DND-41 (cell line): ENCODE measurements at places on chromosomes 2 and 18.
A peak's percentile ranks its signal among the peaks of the same experiment; 100 is the strongest.

DNA sequence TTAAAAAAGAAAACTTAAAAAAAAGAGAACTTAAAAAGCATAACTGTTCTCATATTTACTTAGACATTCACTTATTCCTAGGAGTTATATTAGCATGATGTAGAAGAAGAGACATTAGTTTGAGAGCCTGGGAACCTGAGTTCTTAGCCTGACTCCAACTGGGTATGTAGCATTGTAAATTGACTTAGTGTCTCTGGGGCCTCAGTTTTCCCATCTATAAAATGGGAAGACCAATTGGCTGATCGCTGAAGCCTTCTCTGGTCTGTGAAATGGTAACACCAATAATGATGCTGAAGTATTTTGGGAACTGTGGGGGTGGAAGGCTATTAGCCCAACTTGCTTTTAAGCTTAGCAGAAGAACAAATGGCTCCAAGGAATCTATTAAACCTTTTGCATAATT, 55.9 kb downstream of the CABLES1 start:
- no peak for DNase-seq

DNA sequence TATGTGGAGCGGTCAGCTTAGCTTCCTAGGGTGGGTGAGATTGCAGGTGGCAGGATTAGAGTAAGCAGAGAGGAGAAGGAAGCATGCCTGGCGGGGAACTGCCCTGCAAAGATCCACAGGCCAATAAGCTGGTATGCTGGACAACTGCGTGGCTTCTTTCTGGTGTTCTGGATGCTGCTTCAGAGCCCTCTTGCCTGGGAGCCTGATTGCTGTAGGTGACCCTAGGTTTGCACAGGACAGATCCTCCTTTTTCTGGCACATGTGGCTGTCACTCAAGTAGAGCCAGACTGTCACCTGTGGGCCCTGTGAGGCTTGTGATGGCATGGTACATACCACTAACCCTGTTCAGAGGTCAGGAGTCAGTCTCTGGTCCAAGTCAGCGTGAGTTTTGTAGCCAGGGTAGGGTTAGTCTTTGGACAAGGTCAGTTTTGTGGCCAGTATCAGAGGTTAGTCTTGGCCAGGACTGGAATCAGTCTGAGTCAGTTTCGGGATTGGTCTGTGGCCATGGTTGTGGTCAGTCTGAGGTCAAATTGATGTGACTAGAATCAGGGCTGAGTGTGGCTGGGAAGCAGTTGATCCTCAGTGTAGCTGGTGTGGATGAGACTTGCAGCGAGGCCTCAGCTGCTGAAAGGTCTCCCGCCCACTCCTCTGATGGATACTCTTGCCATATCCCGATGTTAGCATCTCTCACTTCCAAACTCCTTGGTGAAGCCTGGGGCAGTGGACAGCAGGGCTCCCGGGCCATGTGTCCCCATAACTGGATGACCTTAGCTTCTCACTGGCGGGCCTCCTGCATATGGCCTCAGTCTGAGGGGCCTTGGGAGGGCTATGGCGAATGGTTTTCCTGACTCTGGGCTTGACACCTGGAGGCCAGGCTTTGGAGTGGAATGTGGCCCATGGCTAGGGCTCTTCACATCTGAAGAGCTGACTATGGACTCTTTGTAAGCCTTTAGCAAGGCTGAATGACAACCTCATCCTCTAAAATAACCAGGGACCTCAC, 260.5 kb downstream of the DYSF start:
- DNase-seq: no peak

- no peak for DNase-seq
Measured at GRCh38 chr18:75025573-75025972, 183.4 kb downstream of the PTGR3 start.

DNA sequence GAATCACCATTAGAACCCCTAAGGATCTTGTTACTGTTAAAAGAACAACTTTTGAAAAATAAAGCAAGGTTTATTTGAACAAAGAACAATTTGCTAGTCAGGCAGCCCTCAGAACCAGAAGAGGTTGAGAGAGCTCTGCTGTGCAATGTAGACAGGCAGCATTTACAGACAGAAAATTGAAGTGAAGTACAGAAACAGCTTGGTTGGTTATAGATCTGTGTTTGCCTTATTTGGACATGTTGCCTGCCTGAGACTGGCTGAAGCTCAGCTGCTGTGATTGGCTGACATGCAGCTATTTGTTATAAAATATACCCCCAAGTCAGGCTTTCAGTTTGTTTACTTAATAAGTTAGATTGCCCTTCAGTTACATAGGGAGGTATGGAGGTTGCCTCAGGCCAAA, 12.5 kb downstream of the MSTN start:
- DNase-seq: no peak

DNA sequence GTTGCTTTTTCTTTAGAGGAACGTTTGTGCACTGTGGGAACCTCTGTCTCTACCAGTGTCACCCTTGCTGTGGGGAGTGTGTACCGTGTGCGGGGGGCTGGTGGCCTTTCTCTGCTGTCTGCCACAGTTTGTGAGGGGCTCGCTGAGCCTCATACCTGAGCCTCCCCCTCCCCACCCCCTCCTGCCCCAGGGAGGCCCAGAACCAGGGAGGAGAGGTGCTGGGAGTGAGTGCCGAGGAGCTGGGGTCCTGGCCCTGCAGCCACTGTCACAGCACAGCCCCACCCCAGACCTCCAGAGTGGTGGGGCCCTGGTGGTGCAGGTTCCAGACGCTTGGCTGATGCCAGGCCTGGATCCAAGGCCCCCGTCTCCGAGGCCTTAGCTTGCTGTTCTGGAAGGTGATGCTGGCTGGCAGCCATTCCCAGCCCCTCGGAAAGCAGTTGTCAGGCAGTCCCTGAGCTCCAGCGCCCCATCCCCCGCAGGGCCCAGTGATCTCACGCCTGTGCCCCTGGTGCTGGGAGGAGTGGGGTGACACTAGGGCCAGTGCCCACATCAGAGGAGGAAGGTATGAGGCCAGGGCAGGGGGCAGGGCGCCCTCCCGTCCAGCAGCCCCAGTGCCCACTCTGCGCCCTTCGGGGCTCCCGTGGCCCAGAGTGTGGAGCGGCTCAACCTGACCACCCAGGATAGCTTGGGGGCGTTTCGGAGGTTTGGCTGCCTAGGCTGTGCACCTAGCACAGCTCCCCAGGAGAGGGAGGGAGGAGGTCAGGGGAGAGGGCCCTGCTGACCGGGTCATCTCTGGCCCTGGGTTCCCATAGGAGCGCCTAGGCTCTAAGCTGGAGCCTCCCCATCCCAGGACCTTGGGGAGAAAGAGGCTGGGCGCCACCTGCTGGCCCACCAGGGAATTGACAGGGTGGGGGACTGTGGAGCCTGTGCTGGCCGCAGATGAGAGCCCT, 53.0 kb upstream of the ALPP start:
- peak; percentile 58 for DNase-seq

DNA sequence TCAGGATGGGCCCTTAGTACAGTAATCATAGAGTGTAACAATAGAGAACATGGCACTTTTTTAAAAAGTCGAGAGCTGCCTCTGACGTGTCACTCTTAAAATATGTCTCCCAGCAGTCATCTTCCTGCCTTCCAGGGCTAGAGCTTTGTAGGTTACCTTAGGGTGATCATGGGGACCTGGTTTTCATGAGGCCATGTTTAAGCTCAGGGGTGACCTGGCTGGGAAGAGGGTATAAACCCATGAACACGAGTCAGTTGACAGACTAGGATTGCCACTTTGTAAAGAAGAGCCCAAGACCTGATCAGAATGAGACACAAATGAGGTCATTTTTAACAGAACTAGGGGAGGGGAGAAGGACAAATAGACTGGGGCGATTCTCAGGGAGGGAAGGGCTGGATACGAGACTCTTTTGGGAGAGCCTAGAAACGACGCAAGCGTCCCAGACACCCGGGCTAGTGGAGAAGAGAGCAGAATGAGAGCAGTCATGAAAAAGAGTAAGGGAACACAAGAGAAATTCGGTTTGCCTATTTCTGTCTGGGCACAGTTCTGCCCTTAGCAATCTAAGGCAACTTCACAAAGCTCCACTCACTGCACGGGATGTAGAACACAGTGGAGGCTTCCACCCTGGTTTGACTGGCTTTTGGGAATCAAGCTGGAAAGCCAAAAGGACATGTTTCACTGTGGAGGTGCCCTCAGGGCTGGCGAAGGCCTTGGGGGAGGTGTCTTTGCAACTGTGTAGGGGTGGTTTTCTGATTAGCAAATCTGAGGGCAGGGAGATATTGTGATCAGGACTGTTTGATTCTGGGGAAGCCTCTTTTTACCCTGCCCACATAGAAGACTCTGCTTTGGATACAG, 1.8 kb upstream of the RAB31 start:
- no peak for DNase-seq

DNA sequence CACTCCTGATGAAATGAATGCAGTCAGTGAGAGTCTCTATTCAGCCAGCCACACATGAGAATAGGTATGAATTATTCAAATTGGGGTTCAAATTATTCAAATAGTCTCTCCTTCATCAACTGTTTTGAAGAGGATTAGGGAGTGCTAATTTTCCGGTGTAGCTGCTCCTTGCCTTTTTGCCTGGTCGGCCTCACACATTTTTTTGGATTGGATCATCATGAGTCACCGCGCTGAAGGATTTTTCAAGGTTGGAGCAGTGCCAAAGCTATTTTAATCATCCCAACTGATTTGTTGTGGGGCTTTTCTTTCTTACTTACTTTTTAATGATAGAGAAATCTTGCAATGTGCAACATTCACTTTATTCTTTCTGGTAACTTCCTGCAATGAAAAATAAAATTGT, 2.4 kb upstream of the DTNA start:
- no peak for DNase-seq

GRCh38 chr2:208265371-208265800, 669 bp upstream of the PIKFYVE start:
- DNase-seq: peak; percentile 57

- no peak for DNase-seq
Measured at GRCh38 chr18:31291688-31292087, 26.3 kb upstream of the DSG1 start.

- DNase-seq: peak; percentile 38
Measured at GRCh38 chr2:85887566-85888019, 1.2 kb downstream of the ST3GAL5 start.

- no peak for DNase-seq
Measured at GRCh38 chr2:86621280-86621943, 2.3 kb downstream of the RNF103 start.

GRCh38 chr18:7622721-7623120, 55.6 kb downstream of the PTPRM start:
- DNase-seq: no peak

DNA sequence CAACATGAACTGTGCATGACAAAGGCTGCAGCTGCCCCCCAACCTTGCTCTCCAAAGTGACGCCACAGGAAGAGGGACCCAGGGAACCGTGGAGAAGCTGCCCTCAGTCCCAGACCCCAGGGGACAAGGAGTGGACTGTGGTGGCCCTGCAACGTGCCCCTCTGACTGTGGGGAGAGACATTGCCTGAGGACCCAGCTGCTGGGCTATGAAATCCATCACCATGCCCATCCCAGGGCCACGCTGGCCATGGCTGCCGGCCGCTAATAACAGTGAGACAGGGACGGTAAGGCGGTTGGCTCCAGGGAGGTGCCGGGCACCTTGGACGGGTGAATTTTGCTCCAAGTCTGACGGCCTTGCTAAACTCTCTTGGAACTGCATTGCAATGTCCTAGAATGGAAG, 211.3 kb upstream of the HDAC4 start:
- DNase-seq: no peak

DNA sequence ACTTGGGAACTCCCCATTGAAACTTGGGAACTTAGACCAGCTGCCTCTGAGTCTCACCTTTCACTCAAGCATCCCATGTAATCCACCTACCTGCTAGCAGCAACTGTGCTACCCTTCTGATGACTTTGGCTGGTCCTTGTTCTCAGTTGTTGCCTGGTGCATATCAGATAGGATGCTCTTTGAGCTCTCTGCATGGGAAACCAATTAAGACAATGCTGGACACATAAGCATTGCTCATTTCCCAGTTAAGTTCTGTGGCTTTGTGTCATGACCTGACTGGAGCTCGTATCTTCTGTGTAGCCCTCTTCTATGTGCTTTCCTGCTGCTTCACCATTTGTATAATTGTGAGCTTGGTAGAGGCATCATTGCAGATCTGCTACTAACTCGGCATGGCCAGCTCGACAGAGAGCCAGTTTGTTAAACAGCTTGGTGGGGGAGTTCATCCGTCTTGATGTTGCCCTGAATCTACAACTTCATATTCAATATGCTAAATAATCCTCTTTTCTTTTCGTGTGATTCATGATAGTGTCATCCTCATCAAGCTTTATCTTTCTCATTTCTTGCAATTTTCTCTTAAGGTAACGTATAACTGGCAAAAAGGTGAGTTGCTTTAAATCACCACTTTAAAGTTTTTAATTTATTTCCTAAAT, 447.5 kb upstream of the SLC14A2 start:
- DNase-seq: no peak

DNA sequence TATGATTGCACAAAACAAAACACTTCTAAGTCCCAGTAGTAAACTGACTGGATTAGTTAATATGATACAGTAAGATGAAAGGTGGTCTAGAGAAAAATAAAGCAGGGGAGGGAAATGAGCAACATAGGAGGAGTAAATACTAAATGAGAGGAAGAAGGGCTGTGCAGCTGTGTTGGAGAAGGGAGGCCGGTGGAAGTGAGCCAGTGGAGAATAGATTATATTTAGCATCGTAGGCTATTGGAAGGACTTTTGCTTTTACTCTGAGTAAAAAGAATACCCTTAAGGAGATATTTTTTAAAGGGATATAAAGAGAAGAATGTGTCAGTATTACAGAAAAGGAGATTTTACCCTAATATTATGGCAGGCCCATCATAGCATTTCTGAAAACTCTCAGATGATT, 12.7 kb downstream of the WDR75 start:
- DNase-seq: no peak

- no peak for DNase-seq
Measured at GRCh38 chr18:9417073-9417851, 58.1 kb upstream of the RALBP1 start.

- peak; percentile 37 for DNase-seq
Measured at GRCh38 chr2:47174733-47175361, 19.7 kb upstream of the STPG4 start.

DNA sequence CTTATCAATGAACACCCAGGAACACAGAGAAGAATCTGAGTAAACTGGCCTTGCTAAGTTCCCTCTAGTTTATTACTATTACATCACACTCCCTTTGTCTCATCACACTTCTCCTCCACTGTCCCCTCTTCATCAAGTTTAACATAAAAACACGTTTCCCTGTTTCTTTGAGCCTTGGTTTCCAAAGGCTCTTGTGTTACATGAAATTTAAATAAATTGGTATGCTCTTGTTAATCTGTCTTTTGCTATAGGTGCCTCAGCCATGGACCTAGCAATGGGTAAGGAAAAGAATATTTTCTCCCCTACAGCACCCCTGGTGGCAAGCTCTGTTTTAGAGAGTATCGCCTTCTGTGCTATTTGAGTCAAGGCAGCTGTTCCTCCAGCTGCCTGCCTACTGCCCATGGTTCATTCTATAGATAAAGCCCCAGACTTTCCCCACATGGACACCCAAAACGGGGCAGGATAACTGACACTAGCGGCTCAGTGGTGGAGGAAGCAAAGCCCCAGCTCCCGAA, 31.8 kb downstream of the TGIF1 start:
- peak; percentile 32 for DNase-seq

GRCh38 chr18:56541793-56542192, 96.6 kb downstream of the TXNL1 start:
- no peak for DNase-seq

GRCh38 chr2:218822622-218823021, 9.0 kb downstream of the PRKAG3 start:
- no peak for DNase-seq
